NCI-H2171 (cell line): ENCODE measurements at places on chromosomes 3 and 15.

DNA sequence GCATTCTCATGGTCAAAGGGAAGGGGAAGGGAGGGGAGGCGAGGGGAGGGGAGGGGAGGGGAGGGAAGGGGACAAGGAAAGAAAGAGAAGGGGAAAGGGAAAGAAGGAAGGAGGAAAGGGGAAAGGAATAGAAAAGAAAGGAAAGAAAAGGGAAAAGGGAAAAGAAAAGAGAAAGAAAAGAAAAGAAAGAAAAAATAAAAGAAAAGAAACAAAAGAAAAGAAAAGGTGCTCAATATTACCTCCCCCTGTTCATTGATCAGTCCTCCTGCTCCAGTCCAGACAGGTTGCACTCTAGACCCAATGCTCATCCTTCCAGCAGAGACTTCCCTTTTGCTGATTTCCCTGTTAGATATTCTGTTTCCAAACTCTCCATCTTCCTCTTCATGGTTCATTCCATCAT, 18.0 kb upstream of the OR5K3 start:
- no peak for DNase-seq

- no peak for DNase-seq
Measured at GRCh38 chr3:36393563-36393962, 13.3 kb downstream of the STAC start.

- DNase-seq, result no peak
Measured at GRCh38 chr15:81071120-81071519, 63.0 kb upstream of the CFAP161 start.

GRCh38 chr3:192842138-192842537, 75.5 kb downstream of the MB21D2 start:
- no peak for DNase-seq

- no peak for DNase-seq
Measured at GRCh38 chr15:86481720-86482119, 402.0 kb downstream of the AGBL1 start.

- DNase-seq, result no peak
Measured at GRCh38 chr3:126510308-126510910, 7.2 kb downstream of the UROC1 start.
